Activated naive CD8-positive, alpha-beta T cell treated with anti-CD3 and anti-CD28 coated beads, Interleukin-2, amount 50 U/mL, for 16 hours (primary cell): ENCODE measurements at places on chromosomes 4 and X.
A peak's percentile ranks its signal among the peaks of the same experiment; 100 is the strongest.

DNA sequence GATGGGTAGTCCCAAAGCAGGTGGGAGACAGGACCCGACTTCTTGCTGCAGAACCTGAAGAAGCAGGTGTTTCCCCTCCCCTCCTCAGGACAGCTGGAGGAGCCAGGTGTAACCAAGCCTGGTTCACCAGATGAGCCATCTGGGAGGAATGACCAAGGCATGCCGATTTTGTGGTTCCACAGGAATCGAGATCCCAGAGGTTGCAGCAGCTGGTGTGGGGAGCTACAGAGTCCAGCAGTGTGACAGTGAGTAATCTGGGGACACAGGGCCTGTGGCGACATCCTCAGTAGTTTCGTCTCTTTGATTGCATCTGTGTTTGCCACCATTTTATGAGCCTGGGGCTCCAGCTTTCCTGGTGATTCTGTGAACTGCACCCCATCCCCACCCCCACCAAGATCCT, 2.6 kb upstream of the NDP start:
- DNase-seq: no peak

GRCh38 chrX:40108162-40108958, 10.6 kb upstream of the BCOR start:
- no peak for DNase-seq

GRCh38 chr4:72357908-72358307, 211.1 kb downstream of the ADAMTS3 start:
- no peak for DNase-seq

- no peak for DNase-seq
Measured at GRCh38 chr4:106366026-106366425, 2.6 kb downstream of the GIMD1 start.

GRCh38 chr4:91936311-91936710, 367.5 kb upstream of the GRID2 start:
- no peak for DNase-seq

DNA sequence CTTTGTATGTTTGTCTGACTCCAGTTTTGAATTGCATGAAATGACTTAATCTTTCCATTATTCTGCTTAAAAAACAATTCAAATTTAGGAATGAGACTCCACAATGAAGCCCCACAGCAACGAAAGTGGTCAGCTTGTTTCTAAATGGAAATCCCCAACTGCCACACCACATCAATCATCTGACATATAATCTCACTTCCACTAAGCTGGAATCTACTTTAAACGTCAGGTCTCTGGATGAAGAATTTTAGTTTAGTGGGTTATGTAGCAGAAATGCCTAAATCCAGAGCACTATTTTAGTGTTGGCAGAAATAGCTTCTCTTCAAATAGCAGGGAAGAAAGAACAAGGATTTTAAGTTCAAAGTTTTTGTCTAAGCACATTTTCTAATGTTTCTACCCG, 1.7 kb upstream of the BMP2K start:
- no peak for DNase-seq

DNA sequence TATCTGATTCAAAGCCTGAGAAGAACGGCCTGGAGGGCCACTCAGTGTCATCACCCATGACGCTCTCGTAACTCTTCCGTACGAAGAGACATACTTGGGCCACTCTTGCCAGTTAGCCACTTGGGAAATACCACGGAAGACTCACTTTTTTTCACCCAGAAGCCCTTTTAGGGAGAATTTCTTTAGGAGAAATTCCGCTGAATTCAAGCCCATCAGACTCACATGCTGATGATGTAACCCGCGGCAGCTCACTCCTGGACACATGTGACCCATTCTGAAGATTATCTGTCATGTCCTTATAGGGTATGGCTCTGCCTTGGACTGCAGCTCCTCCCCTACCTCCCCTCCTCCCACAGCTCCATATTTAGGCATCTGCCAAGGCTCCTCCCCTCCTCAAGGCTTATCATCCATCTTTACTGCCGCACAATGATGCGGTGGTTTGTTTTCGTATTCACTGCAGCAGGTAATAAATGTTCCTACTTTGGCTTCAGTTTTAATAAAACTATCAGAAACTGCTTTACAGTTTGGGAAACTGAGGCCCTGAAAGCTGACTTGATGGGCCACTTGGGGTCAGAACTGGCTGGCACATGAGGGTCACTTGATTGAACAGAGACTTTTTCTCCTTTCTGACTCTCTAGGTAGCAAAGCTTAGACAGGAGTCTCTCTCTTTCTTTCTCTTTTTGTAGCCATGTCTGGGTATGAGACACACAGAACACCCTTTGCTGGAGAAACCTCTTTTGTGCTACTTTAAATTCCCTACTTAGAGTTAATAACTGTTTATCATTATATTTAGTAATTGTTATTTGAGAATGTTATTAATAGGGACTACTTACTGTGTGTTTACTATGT, 42.1 kb downstream of the RHOH start:
- peak; percentile 57 for DNase-seq

- no peak for DNase-seq
Measured at GRCh38 chr4:42480717-42481116, 83.4 kb downstream of the SHISA3 start.

- DNase-seq: no peak
Measured at GRCh38 chrX:17913801-17914200, 52.7 kb upstream of the RAI2 start.

DNA sequence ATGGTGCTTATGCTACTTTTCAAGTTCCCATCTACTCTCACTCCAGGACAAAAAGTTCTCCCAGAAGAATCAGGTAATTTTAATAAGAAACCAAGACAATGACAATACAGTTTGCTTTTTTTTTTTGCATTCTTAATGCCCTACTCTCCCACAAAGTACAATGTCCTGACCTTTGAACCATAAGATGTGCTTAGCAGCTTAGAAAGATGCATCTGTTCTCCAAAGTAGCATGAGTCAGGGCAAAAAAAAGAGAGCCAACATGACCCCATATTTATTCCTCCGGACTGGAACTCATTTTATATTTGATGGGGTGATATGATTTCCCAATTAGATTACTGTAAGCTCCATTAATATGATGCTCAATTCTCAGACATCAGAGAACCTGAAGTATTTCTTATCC, 16.5 kb upstream of the PDCL2 start:
- DNase-seq: no peak

- no peak for DNase-seq
Measured at GRCh38 chrX:123835661-123836371, 24.0 kb upstream of the XIAP start.

DNA sequence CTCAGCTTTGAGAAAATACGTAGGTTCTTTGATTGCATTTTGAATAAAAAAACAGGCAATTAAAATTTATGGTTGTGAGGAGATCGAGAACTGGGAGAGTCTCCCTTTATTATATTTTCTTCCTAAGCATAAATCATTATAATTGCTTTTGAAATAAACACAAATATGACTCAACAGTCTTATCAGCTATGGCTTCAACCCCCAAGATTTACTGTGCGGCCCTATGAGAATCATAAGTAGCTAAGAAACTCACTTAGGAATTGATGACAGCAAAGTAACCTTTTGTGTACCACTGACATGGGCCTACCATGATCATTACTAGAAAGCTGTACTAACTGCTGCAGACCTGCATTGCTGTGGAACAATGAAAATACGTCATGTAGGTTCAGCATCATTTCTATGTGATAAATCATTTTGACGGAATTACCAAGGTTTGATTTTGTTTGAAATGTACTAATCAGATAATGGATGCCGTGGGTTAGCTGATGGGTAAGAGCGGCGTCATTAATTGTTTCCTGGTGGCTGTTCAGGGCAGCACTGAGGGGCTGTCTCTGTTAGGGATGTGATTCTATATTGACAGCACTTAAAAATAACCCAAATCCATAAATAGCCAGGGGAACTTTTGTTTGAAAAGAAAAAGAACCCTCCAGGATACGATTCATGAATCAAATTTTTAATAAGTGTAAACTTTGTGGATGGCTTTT, 51.5 kb upstream of the GPRIN3 start:
- DNase-seq: no peak

DNA sequence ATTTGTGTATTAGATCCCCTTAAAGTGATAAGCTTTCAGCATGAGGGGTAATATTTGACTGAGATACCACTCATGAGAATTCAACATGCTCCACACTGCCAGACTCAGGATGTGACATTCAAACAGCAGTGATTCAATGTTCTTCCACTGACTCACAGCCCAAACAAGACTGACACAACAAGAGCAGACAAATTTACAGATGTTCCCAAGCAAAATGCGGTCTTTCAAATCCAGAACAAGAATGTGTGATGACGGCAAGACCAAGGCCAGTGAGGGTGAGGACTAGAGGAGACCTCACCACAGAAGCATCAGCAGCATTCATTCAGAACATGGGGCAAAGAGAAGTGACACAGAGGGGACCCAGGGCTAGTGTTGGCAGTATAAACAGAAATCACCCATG, 99.3 kb upstream of the GRIA3 start:
- no peak for DNase-seq

DNA sequence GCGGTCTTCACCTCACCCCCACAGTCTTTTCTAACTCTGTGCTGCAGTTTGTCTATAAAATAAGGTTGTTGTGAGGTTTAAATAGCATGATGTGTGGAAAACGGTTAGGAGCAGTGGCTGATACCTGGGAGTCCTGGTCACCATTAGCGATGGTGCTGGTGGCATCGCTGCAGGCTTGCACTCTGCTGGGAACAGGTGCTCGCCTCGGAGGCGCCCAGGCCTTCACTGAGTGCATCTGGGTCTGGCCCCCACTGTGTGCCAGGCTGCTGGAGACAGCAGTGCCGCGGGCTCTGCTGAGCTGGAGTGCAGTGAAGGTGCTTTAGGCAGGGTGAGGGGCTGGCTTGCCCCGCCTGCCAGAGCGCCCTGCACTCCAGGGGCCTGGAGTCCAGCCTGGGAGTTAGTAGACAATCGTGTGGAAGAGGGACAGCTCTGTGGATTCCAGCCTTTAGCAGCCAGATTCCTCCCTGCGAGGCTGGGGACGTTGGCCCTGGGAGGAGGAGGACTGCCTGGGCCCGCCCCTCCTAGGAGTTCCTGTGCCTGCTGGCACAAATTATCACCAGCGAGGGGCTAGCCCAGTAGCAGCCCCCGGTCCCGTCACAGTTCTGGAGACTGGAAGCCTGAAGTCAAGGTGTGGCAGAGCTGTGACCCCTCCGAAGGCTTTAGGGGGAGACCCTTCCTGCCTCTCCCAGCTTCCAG, 7.3 kb downstream of the RGS12 start:
- no peak for DNase-seq

- DNase-seq: no peak
Measured at GRCh38 chr4:53476232-53477037, 99.0 kb downstream of the FIP1L1 start.

- no peak for DNase-seq
Measured at GRCh38 chr4:125520258-125520990, 205.7 kb downstream of the FAT4 start.

DNA sequence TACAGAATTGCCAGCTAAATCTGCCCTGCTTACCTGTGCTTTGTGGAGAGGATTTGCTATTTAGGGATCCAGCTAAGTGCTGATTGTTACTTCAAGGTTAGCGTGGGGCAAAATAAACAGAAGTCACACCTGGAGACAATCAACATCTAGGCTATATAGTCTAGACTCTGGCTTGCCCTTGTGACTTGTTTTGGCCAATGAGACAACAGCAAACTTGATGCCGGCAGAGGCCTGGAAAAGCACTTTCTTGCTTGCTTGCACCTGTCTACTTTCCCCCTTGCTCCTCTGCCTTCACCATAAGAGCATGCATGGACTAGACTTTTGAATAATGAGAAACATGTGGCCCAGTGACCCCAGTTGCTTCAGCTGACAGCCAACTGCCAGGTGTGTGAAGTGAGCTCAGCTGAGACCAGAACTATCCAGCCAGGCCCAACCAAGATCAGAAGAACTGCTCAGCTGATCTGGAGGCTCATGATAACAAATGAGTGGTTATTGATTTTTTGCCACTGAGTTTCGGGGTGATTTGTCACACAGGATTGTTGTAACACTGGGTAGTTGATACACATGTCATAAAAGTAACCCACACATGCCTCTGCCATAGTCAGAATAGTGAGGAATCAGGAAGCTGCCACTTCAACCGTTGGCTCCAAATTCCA, 164.4 kb downstream of the RBMX2 start:
- no peak for DNase-seq

DNA sequence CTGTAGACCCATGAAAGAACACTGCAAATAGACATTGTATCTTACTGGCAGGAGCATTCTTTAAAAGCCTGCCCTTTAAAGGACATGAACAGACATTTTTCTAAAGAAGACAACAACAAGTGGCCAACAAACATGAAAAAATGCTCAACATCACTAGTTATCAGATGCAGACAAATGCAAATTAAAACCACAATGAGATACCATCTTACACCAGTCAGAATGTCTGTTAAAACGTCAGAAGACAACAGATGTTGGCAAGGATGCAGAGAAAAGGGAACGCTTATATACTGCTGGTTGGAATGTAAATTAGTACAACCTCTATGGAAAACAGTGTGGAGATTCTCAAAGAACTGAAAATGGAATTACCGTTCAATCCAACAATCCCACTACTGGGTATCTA, 77.2 kb downstream of the ATP10D start:
- no peak for DNase-seq

DNA sequence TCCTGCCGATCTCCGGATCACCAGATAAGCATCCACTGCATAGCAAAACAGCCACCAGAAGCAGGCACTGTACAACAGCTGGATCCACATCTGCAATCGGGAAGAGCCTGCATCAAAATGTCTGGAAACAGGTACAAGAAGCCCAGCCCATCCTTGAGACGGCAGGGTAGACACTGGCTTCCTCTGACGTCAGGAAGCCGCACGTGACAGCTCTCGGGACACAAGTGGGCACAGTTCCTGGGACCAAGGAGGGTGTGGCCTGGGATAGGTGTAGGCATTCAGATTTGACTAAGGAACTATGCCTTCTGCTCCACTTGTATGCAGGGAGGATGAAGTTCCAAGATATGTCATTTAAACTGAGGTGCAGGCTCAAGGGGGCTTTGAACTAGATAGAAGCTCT, 6.3 kb downstream of the GPR143 start:
- DNase-seq: no peak

GRCh38 chr4:8251110-8251883, 18.3 kb upstream of the HTRA3 start:
- no peak for DNase-seq

DNA sequence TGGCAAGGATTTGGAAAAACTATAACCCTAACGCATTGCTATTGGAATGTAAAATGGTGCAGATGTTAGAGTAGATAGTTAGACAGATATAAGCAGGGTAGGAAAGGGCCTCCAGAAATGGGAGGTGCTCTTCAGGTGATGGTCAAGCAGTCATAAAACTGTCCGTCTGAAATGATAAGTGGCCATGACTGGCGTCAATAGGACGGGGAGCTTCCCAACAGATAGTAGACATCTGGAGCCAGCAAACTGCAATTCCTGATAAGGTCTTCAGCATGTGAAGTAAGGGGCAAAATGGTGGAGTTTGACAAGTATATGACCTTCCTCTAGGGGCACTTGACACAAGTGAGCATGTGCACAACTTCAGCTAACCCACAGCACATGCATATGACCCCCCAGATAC, 250.4 kb downstream of the MAGEB5 start:
- DNase-seq: no peak

DNA sequence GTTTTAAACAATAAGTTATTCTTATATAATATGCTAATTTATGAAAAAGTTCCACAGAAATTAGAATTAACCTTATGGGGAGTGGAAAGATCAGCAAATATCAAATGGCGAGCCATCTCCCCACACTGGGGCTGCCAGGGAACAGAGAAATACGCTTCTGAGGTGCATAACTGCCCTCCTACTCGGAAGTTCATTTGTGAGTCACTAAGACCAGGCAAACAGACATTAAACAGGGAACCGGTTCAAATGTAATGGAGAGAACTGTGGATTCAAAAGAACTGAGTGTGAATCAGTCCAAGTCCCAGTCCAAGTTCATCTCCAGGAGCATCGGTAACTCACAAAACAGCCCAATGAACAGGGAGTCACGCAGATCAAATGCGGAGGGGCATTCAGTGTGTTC, 11.4 kb upstream of the S100G start:
- DNase-seq: no peak
